CD4-positive, alpha-beta T cell treated with Interleukin-15 for 4 hours (primary cell): ENCODE measurements at places on chromosomes 6 and 20.

GRCh38 chr20:63908008-63908682 is 13.2 kb downstream of the DNAJC5 start:
- DNase-seq, result no peak

DNA sequence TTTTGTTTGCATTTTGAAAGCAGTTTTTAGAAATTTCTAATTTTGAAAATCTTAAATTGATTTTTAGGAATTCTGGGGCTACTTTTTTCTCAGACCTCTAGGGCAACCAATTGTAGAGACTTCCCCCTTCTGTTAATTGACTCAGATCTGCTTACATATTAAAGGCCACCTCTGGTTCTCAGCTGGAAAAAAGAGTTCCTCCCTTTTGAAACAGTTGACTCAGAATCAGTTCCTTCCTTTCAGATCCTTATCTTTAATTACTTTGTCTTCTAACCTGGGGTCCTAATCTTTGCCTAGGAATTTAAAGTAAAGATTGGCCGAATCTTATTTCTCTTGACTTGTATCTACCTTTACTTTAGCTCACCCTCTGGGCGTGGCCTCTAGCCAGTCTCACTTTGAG is 146.8 kb downstream of the LAMA2 start:
- DNase-seq, result no peak

DNA sequence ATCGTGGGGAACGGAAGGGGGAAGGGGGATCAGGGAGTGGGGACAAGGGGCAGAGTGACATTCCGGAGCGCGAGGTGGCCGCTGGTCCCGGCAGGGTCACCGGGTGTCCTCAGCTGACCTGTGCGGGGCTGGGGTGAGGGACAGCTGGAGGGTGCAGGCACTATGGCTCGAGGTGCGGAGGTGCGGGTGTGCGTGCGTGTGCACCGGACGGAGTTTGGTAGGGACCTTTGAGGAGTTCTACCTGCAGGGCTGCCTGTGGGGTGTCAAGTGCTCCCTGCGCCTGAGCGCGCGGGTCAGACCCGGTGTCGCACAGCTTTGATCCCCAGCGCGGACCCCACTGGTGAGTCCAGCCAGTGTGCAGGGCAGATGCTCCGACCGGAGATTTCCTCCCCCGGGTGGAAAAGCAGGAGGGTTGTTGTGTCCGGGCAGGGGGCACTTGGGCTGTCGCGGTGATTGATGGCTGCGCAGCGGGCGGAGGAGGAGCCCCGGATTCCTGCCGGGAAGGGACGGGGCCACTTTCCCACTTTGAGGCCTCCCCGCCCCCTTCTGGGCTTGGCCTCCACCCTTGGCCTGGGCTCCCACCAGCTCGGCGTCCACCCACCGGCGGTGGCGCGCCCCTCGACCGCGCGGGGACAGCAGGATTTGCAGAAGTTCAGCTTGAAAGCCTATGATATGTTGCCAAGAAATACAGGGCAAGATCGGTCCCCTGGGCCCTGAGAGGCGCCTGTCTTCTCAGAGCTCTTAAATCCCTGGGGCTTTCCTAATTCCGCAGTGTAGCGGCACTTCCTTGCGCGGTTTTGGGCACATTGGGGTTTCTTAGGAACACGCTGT is 658 bp downstream of the RIN2 start:
- no peak for DNase-seq

- peak; percentile 66 for DNase-seq
These were observed 20.6 kb upstream of the ARHGAP18 start for GRCh38 chr6:129730477-129731165.

- no peak for DNase-seq
These were observed 21.5 kb downstream of the TUBB2B start for GRCh38 chr6:3205913-3206312.

- no peak for DNase-seq
These were observed 576.7 kb upstream of the AGPAT4 start for GRCh38 chr6:161850562-161850961.

GRCh38 chr6:1821513-1822183 is 211.9 kb downstream of the FOXC1 start:
- no peak for DNase-seq

DNA sequence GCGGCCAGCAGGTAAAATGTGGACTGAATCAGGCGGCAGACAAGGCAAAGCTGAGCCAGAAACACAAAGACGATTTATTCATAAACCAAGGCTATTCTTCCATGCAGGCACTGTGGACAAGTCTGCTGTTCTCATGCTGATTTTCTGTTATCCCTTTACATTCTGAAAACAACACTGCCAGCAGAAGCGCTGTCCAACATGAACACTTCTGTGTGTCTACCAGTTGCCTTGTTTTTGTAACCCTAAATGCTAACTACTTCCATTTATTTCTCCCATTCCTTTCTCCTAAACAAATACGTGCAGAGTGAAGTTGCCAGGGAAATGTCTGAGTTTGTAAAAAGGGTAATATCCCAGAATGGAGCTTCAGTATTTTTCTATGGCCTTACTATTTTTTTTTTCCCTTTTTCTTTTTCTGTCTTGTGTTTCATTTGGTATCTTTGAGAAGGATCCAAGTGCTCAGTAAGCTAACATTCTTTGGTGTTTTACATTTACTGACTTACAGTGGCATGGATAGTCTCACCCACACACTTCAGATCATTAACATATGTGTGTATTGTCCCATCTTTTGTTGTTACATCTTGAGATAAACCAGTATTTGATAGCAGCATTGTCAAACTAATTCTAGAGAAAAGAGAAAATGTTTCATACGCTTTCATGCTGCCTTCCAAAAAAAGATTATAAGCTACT is 1308.9 kb upstream of the MAP3K7 start:
- DNase-seq, result no peak

- no peak for DNase-seq
These were observed 70.3 kb downstream of the PKHD1 start for GRCh38 chr6:52016915-52017748.

- DNase-seq, result peak; percentile 87
These were observed at the start of gene TTPAL for GRCh38 chr20:44475694-44476560. Gene TTPAL (plus strand): TSS chr20:44475874. CDS start chr20:44480000, 4,126 bp downstream.

DNA sequence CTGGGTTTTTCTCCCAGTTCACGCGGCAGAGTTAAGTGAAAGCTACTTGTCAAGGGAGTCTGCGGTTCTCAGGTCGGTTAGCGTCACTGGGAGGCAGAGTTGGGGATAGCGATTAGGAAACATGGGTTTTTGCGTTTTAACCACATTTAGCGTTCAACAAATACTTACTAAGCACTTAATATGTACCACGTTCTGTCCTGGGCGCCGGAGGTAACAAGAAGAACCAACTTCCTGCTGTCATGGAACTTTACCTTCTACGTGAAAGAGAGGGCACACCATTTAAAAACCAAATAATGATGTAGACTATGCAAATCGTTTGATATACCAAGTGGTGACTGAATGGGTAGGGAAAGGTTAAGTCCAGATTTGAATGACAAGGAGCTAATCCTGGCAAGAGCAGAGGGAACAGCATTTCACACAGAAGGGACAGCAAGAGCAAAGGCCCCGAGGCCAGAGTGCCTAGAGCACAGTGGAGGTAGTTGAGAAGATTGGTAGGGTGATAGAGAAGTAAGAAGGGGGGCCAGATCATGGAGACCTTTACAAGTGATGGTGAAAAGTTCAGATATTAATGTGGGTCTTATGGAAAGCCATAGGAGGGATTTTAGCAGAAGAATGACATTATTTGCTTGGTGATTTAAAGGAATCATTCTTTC is 744 bp downstream of the RIOK1 start:
- peak; percentile 45 for DNase-seq

- DNase-seq, result no peak
These were observed 14.4 kb upstream of the TRIB3 start for GRCh38 chr20:366041-366718.

DNA sequence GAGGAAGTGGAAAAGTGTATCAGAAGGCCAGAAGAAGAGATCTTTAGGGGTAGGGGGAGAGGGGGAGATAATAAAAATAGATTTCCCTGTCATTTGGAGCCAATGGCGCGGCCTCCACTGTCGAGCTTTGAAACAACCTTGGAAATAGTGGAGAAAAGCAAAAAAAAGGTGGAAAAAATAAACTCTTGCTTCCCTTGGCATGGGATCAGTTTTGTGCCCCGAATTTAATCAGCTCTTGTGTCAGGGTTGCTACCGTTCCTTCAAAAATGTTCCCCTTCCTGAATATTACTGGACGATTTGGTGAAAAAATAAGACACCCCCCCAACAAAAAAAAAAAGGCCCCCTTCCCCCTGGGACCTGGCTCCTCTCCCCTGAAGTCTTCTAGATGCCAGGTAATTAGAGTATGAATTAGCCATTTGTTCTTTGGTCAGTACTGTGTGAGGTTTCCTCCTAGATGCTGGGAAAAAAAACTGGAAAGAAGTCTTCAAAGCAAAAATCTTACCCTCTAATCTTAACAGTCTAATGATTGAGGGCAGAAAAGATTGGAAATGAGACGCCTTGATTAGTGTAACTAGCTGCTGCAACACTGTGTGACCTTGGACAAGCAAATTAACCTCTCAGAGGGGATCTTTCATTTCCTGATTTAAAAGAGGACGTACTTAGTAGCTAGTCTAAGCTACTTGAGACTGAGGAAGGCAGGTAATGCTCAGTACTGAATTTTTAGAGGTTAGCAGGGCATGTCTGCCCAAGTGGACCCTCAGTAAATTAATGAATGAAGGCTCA is 872 bp upstream of the RBM39 start:
- DNase-seq, result peak; percentile 28

DNA sequence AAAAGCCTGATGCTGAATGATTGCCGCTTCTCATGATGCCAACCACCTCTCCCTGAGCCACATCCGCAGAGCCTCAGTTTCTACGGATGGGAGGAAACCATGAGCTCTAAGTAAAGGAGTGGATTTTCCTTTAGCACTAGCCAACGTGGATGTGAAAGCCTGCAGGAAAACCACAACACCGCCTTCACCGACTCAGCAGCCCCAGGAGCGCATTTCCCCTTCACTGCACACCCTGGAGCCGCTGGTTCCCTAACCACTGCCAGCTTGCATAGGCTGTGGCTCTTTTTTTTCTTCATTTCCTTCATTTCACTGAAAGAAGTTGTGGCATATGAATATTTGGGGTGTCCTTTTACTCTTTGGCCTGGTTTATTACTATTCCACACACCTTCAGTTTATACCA is 50.5 kb upstream of the SSTR4 start:
- DNase-seq, result no peak

DNA sequence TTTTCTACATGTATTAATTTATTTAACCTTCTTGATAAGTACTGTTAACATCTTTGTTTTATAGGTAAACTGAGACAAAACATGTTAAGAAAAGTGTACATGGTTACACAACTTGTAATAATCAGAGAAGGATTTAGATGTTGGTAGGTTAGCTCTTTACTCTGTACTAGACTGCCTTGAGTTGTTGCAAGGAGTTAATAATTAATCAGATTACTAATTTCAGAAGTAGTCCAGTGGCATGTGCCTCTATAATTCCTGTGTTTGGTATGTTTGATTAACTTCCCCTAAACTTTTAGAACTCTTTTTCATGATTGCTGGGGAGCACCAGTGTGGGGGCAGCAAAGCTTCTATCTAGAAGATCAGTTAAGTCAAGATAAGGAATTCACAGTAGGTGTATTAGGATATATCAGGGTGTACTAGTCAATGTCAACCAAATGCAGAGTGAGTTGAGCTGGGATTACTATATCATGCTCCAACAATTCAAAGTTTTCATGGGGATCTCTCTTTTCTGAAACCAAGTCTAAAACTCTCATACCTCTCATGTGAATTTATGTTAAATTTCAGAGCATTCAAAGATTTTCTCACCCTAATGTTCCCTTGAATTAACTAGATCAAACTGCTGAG is 129.7 kb upstream of the AHI1 start:
- DNase-seq, result no peak
